ENCODE measurements at places on chromosomes 16 and 17.

DNA sequence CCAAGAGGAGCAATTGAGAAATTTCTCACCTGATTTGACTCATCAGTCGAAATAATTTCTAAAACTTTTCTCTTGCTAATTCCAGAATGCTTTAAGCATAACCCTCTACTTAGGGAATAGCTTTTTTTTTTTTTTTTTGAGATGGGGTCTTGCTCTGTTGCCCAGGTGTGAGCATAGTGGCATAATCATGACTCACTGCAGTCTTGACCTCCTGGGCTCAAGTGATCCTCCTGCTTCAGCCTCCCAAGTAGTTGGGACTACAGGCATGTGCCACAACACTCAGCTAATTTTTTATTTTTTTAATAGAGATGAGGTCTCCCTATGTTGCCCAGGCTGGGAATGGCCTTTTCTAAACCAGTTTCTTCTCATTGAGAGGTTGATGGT lies 13.7 kb upstream of the NFATC3 start:
- DNase-seq, result no peak

GRCh38 chr16:14301169-14302030 lies 230.3 kb downstream of the MRTFB start:
- DNase-seq, result no peak

- peak; percentile 97 for DNase-seq
Measured at GRCh38 chr16:68244903-68245853, at the start of gene PLA2G15. Gene PLA2G15 (plus strand): TSS chr16:68245373. CDS start chr16:68245427, 54 bp downstream.

DNA sequence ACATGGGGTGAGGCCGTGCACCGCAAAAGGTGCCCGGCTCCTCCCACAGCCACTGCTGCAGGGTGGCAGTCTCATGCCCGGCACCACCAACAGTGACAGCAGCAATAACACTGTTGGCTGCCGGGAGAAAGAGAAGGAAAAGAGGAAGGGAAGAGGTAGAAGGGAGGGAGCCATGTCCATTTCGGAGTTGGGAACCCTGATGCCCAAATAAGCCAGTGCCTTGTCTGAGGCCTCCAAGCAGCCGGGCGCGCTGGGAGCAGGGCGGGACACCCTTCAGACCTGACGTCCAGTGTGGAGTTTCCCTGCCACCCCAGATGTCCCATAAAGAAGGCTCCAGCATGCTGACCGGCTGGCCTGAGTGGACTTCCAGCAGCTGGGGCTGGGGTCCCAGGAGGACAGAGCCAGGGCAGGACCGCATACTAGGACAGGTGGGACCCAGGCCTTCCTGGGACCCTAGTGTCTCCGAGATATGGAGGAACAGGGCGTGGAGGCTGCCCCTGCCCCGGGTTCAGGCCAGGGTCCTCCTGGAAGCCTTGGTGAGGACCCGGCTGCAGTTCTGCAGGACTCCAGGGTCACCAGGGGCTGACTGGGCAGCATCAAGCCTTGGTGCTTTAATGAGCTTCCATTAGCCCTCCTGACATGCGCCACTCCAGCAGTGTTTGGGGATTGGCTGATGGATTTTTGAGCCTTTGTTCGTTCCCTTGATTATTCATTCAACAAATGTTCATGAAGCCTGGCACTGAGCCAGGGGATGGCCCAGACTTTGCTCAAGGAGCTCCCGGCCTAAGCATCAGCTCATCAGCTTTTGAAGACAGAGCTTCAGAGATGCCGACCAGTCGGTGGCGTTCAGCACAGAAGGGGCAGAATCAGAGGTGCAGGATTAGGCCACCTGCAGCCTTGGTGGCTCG lies 223.6 kb upstream of the CIBAR2 start:
- no peak for DNase-seq

- DNase-seq, result peak; percentile 44
Measured at GRCh38 chr16:87076950-87077749, 240.0 kb downstream of the C16orf95 start.

DNA sequence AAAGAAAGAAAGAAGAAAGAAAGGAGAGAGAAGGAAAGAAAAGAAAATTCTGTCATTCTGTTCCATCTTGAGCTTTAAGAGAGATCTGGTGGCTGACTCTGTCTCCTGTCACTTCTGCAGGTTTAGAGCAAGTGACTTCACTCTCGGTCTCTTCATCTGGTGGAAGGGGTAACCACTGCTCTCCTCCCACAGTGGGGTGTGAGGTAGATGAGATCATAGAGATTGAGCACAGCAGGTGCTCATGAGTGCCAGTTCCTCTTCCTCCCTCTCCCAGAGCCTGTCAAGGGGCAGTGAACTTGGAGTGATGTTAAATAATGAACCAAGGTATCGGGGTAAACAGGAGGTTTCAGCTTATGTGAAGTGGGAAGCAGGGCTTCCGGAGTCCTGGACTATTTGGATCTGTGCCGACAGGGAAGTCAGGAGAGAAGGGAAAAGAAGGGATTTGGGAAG lies 47.7 kb downstream of the BEAN1 start:
- DNase-seq, result peak; percentile 32

DNA sequence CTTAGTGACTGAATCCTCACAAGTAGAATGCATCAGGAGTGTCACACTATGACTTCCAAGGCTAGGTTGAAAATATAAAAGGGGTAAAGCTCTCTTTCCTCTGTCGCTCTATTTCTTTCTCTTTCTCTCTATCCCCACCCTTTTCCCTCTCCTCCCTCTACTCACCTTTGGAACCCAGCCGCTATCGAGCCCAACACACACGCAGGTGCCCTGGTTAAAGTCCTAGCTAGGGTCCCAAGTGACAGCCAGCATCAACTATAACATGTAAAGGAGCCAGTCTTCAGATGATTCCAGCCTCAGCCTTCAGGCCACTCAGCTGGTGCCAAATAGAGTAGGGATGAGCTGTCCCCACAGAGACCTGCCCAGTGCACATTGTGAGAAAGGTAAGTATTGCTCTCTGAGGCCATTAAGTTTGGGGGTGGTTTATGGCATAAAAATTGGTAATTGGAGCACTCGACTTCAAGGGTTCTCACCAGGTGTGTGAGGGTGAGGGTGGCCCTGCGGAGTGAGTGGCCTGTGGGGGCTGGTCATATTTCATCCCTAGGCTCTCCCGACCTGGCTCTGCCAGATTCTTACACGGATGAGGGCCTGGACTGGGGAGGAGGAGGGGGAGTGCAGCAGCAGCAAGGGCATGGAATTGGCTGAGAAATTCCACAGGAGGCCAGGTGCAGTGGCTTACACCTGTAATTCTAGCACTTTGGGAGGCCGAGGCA lies 14.9 kb upstream of the C16orf54 start:
- DNase-seq, result no peak

GRCh38 chr17:79619636-79620206 lies 8.9 kb upstream of the RBFOX3 start:
- DNase-seq, result no peak

DNA sequence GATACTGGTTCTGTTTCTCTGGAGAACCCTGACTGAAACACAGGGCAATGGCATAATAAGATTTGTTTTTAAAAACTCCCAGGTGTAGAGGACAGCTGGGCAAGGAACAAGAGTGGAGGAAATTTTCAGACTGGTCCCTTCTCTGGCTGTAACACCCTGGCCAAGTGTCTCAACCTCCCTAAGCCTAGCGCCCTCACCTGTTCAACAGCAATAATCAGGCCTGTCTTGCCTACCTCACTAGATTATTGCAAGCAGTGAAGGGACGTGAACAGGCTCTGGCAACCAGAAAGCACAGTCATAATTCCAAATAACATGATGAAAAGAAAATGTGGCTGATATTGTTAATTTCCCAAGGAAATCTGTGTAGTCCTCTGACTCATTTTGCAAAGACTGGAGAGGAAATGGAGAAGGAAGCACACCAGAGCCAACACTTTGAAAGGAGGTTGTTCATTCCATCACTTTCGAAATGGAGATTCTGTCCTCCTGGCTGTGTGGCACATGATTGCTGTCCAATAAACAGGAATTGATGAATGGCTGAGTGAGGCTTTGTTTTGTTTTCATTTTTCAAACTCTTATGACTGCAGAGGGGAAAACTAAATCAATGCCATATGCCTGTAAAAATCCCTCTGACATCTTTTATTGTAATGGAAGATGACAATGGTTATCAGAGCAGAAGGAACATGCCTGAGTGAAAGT lies 87.5 kb upstream of the HLF start:
- no peak for DNase-seq

- DNase-seq, result no peak
Measured at GRCh38 chr17:79095345-79096055, 20.9 kb downstream of the ENGASE start.

- no peak for DNase-seq
Measured at GRCh38 chr17:70270554-70270953, 101.2 kb downstream of the KCNJ2 start.

DNA sequence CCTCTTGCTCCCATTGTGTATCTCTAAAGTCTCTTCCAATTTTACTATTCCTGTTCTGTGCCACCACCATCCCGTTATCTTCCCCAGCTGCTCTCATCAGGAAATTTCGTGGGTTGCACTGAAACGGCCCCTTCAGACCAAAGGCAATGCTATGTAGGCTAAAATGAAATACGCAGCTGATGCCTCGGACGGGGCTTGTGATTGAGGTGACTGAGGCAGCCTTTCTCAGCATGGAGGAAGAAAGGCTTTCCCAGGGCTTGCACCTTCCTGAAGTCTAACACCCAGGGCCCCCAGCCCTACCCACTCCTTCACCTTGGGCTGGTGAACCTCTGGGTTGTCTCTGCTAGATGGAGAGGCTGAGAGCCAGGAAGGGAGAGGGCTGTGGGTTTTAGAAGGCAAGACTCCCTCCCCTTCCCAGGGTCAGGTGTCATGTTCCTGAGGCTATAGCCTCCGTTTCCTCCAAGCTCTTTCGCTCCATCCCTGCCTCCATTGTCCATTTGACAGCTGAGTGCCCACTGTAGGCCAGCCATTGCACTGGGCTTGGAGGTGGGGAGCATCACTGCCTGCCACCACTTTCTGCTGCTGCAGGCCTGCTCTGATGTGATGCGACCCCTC lies 7.8 kb downstream of the CCDC200 start:
- no peak for DNase-seq

GRCh38 chr17:44005527-44006271 lies 1.3 kb downstream of the NAGS start:
- DNase-seq, result peak; percentile 23

DNA sequence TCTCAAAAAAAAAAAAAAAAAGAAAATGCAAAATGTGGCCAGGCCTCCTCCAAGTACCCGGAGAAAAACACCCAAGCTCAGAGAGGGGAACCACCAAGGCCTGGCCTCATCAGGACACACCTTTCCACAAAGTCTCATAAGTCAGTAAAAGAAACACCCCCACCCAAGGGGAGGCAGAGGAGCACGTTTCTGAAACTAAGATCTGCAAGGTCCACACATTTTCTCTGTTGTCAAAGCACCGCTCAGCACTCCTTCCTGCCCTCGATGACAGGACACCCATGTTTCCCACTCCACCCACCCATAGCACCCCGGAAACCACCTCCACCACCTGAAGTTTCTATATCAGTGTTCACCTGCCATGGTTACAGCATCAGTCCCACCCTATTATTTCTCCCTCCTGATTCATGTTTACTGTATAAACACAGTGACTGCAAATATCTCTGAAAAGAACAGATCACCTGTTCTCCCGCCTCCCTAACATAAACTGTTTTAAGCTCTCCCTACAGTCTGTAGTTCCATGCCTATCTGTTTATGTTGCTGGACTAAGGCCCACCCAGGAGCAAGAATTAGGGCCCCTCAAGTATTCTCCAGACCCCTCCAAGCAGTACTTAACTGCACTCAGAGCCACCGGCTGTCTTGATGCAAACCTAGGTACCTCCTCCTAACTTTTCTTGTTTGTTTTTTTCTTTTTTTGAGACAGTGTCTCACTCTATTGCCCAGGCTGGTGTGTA lies 2.0 kb downstream of the CORO7 start:
- peak; percentile 68 for DNase-seq

GRCh38 chr16:68889508-68890150 lies 46.3 kb downstream of the TANGO6 start:
- no peak for DNase-seq

GRCh38 chr17:20955427-20956323 lies 87.1 kb downstream of the USP22 start:
- DNase-seq, result no peak

DNA sequence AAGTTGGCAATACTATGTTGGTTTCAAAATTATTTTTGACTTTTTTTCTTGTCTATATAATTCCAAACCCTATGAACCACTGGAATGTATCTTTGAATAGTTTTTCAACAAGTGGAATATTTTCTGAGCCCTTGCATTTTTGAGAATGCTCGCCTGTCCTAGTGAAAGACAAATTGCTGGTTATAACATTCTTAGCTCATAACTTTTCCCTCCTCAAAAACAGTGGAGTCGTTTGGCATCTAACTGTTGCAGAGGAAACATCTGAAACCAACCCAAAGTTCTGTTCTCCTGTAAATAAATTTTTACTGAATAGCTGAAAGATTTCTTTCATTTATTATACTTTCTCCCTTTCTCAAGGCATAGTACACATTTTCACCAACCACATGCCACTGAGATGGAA lies 11.3 kb upstream of the COX10 start:
- no peak for DNase-seq

DNA sequence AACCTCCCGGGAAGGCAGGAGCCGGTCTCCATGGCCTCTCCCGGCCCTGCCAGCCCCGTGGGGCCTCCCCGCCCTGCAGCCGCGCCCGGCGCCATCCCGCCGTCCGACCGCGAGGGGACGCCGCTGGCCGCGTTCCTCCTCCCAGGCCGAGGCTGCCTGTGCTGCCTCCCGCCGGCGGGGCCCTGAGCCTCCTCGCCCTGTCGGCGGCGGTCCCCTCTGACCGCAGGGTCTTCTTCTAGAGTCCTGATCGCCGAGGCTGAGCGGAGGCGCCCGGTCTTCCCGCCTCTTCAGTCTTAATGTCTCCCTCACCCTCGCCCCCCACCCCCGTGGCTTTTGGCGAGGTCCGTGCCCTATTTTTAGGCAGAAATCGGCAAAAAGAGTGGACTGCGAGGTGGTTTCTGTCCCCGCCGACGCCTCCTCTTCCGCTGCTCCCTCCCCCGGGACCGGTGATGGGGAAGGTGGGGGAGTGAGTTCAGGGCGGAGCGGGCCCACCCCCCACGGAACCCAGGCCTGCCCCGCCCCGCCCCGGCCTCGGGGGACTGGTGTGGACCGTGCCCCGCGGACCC lies 794 bp upstream of the CPNE7 start:
- peak; percentile 71 for DNase-seq
